ENCODE measurements at places on chromosomes 1 and 21.

DNA sequence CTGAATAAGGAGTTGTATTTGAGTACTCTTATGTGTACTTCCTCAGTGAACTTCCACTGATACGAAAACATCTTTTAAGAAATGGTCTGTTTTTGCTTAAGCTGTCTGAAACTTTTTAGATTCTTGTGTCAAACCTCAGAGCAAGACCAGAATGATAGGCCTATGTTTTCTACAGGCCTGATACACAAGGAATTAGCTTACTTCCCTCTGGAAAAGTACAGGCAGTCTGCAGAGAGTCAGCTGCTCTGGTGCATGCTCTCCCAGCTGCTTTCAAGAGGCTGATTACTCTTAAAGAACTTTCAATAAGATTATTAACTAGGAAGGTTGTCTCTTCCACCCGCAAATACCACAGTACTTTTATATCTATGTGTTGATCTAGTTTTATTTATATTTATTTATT, 9.5 kb downstream of the SNX27 start:
- no peak for DNase-seq

DNA sequence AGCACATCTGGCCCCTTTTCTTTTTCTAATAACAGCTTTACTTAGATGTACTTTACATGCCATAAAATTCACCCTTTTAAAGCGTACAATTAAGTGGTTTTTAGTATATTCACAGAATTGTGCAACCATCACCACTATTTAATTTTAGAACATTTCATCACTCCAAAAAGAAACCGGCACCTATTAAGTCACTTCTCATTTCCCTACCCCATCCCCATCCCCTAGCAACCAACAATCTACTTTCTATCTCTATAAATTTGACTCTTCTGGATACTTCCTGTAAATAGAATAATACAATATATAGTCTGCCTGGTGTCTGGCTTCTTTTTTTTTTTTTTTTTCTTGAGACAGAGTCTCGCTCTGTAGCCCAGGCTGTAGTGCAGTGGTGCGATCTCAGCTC, 59.5 kb upstream of the ENAH start:
- no peak for DNase-seq

DNA sequence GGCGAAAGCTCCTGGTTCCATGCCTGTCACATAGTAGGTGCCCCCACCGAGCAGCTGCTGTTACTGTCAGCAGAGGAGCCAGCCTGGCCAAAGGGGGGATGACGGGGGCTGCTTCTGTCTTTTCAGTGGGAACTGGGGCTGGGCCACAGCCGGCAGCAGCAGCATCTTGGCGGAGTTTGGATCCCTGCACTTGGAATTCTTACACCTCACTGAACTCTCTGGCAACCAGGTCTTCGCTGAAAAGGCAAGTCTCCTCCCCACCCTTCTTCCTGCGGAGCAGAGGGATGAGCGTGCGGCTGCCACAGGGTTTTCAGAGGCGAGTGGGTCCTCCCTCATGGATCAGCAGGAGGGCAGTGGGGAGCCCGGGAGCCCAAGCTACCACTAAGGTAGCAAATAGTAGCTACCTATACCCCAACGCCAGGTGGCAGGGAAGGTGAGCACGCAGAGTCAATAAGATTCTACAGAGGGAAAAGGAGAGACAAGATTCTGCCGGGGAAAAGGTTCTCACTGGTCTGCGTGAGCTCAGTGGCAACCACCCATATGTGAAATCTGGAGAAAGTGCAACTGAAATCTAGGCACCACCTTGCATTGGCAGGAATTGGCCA, 41.4 kb upstream of the SELENON start:
- no peak for DNase-seq

DNA sequence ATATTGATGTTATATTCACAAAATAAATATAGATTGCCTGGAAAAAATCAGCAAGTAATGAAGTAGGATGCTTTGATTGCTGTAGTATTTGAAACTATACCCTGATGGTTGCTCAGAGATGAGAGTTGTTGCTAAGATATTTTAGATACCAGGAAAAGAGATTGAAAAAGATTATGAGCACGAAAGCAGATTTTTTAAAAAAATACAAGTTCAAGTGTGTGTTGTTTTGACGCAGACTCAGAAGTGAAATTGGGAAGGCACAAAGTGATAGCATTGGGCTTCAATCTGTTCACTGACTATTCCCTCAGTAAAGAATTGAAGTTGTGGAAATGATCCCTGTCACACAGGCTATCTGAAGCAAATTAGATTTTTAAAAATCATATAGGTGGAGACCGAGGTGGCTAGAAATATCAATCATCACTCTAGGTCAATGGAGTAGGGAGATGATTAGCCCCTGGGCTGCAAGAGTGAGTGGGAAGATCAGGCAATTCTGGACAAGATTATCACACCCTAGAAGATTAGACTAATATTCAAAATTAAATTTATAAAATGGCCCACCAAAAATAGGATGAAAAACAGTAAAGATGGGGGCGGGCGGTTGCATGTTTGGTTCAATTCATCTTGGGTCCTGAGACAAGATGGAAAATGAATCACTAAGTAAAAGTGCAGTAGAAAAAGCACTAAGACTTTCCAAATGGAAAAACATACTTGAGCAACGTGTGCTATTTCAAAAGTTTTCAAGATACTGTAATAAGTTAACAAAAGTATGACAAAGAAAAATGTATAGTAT, 41.5 kb upstream of the LRRC8D start:
- no peak for DNase-seq

- no peak for DNase-seq
Measured at GRCh38 chr21:32364387-32364786, 28.4 kb downstream of the URB1 start.

- no peak for DNase-seq
Measured at GRCh38 chr1:101100674-101101073, 75.1 kb upstream of the DPH5 start.

DNA sequence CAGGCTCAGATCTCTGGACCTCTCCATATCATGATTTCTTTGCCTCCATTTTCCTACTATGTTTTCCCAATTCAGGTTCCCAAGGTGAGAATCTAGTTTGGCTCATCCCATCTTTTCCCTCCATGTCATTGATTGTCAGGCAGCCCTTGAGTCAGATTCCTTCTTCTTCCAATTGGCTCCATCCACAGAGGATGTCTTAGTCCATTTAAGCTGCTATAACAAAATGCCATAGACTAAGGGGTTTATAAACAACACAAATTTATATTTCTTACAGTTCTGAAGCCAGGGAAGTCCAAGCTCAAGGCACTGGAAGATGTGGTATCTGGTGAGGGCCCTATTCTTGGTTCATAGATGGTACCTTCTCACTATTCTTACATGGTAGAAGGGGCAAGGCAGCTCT, 42.8 kb upstream of the SLC2A1 start:
- DNase-seq: no peak

DNA sequence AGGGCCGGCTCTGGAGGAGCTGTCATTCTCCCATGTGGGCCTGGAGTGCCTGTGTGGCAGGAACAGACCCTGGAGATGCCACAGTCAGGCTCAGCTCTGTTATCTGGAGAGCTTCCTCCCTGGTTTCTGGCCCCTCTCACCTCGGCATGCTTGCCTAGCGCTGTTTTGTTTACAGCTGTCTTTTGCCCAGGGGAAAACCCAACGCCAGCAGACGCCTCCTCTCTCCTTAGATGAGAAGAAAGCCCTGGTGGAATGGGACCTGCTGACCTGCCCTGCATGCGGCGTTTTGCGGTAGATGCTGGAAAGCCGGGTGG, 104.9 kb downstream of the CRYAA start:
- no peak for DNase-seq

GRCh38 chr1:222911866-222912265, 97.0 kb downstream of the DISP1 start:
- DNase-seq: no peak

GRCh38 chr1:71088645-71089287, 7.9 kb upstream of the ZRANB2 start:
- no peak for DNase-seq

GRCh38 chr1:30786264-30786991, 28.9 kb upstream of the LAPTM5 start:
- DNase-seq: no peak

DNA sequence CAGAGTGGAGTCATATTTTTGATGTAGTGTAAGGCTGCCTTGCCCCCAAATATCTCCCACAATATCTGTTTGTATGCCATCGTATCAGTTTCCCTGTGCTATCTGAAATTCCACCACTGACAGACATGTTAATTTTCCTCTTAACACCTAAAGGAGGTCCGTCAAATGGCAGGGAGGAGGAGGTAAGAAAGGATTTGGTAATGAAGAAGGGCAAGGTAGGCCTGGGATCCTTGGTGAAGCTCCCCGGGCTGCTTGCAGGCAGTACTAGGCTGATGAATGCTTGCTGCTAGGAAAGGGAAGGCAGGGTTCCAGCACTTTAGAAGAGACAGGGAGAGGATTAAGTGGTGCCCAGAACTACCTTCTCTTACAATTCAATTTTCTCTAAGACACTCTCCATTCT, 402.4 kb upstream of the ZP4 start:
- no peak for DNase-seq

- DNase-seq: no peak
Measured at GRCh38 chr1:173253046-173253445, 45.9 kb upstream of the TNFSF4 start.

DNA sequence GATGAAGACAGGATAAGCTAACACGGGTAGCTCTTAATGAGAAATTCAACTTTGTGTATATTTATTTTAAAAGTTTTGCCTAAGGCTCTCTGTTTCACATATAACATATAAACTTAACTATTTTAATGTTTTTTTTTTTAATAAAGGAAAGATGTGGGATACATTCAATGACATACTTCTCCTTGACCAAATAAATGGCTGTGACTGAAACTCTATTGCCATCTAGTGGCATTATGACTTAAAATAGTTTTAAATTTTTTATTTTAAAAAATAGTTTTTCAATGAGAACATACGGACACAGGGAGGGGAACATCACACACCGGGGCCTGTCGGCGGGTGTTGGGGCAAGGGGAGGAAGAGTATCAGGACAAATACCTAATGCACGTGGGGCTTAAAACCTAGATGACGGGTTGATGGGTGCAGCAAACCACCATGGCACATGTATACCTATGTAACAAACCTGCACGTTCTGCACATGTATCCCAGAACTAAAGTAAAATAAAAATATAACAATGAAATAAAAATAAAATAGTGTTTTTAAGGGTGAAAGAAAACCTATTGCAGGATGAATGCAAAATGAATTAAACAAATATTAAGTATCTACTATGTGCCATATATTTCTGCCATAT, 83.4 kb downstream of the LYST start:
- DNase-seq: peak; percentile 15

DNA sequence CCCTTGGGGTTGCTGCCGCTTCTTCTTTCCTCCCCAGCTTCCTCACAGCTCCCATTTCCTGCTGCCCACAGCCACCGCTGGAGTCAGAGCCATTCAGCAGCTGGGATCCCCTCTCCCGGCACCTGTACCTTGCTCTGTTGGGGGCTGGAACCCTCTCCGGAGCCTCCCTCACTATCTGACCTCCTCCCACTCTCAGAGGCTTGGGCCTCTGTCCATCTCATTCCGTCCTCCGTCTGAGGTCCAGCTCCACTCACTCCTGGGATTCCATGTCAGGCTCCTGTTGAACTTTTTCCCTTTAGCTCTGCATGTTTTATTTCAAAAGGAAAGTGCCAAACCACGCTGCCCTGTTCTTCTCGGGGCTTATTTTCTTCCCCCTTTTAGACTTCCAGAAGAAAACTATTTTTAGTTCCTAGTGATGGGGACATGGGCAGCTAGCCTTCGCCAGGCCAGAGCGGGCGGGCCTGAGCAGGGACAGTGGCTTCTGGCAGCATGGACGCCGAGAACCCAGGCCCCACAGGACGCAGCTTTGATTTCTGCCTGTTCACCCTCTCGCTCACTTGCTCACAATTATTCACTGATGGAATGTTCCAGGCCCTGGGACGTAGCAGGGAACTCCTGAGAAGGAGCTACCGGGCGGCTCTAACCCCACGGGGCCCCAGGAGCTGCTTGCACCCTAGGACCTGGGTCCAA, 79.2 kb downstream of the ARHGEF10L start:
- DNase-seq: no peak

GRCh38 chr1:40610156-40610555, 55.3 kb downstream of the RIMS3 start:
- DNase-seq: no peak

GRCh38 chr1:52345252-52345651, 20.8 kb downstream of the CC2D1B start:
- no peak for DNase-seq
